HL-60 (cell line): ENCODE measurements at places on chromosomes 1 and 21.

DNA sequence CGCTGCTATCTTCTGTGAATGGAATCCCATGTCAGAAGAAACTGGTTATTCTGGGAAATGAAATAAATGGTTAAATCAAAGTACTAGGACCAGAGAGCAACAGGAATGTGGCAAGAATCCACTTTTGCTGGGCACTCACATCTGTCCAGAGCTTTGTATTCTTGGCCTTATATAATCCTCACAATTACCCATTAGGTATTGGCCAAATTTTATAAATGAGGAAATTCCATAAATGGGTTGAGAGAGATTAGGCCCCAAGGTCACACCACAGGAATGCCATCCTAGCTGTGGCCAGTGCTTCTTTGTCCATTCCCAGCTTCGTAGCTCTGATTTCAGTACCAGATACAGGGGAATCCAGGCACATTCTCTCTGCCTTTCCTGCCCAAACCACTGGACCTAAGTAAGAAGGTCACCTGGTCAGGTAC is 76.1 kb upstream of the HOOK1 start:
- DNase-seq: no peak

DNA sequence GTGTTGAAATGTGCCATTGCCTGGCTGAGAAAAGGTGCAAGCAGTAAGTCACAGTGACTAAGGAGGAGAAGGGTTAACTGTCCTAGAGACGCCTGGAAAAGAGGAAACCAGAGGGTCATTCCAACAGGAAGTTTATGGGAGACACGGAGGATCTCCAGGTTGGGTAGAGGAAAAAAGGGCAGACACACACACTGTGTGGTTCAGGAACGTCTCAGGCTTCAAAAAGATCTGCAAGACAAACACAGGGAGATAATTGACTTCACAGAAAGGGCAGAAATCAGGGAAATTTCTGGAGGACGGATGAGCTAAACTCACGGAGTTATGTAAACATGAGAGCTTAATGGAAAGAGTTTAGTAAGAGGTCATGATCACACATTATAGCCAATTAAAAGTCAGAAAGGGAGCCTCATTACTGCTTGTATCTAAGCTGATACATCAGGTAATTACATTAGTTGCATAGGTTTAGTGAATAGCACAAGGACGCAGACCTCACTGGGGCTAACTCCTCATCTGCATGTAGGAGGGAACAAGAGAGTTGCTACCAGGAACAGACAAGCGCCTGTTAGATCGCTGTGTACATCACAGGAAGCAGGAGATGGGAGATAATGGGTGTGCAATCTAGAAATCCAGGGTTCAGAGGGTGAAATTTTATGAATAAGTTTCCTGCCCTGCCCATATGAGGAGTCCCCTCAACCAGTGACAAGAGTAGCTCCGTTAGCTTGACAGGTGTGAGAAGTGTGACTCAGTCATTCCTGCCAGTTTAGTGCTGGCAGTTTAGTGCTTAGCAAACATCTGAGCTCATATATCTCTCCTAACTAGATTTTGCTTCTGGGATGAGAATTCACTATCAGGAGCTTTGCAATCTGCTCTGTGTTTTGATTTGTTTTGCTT is 96.6 kb upstream of the TNR start:
- peak; percentile 83 for DNase-seq

DNA sequence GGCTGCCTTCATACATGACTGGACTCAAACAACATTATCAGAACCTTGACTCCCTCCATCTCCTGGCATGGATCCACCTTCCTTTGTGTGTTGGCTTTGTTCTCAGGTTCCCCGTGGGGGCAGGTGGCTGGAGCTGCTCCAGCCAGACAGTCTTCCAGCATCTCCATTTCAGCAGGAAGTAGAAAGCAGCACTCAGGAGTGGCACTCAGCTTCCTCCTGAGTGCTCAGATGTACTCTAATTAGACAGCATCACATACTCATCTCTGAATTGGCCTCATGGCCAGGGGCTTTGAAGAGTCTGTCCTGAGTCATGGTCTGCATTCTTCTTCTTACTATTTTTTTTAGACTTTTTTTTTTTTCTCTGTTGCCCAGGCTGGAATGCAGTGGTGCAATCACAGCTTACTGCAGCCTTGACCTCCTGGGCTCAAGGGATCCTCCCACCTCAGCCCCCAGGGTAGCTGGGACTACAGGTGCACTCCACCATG is 27.9 kb downstream of the OVAAL start:
- DNase-seq: no peak

DNA sequence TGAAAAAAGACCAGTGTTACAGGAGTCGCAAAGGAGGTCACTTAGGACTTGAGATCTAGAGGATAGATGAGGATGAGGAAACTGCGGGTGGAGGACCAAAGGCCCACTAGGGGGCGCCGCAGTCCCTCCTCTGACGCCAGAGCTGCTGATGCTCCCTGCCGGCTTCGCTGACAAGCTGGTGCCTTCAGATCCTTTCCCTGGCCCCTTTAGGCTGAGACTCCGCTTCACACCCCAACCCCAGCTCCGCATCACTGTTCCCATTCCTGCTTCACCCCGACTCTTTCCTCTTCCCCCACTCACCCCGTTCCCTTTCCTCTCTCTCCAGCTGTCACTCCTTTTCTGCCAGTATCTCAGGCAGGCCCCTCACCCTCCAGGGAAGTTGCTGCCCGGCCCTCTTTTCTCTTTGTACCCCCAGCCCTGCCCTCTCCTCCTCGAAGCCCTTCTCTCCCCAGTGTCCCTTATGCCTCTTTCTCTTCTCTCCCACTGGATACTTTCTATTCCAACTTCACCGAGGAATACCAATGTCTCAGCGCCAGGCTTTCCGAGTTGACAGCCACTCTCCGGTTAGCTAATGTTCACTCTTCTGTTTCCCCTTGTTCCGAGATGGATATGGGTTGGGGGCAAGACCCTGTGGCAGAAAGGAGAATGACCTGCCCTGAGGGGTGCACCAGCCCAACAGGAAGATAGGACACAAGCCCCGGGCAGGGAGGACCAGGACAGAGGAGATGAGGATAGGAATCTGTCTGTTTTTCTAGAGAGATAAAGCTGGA is 4.5 kb downstream of the KCNJ9 start:
- DNase-seq: peak; percentile 78

GRCh38 chr21:18959817-18960216 is 556.2 kb upstream of the TMPRSS15 start:
- no peak for DNase-seq
